ENCODE measurements at places on chromosomes 4 and X.

DNA sequence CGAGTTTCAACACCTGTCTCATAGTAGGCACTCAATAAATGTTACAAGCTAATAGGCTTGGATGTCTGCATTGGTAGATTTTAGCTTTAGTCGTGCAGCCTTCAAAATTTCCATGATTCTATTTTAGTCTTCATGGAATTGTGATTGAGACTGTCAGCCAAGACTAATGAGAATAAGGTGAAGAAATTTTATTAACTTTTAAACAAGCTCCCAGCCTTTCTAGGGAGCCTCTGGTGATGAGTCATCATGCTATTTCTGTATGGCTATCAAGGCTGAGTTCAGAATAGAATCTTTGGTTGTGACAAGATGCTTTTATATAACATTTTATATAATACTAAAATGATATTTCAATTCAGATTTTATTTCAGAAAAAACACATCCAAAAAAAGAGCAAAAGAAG lies 685.8 kb downstream of the GABRG1 start:
- no peak for DNase-seq

DNA sequence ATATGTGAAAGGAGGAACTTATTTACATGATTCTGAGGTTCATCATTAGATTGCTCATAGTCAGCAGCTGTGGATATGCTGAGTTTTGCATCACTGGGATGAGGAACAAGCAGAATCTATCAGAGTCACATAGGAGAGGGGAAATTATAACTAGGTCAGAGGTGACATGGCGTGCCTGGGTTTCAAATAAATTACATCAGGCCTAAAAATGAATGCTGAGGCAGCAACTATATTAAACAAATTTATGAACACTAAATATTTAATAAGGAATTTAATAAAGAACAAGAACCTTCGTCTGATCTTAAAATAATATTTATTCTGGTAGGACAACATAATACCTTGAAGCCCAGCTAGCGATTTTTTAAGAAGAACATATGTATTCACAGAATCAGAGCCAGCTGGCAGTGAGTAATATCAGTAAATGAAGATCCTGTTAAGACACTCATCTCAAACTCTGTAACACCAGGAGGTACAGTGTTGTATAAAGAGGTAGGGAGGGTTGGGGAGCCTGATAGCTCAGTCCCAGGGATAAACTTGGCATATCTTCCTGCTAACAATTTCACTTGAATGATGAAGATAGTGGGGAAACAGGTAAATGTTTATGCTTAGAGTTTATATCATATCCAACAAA lies 60.9 kb upstream of the HS3ST1 start:
- DNase-seq: no peak

DNA sequence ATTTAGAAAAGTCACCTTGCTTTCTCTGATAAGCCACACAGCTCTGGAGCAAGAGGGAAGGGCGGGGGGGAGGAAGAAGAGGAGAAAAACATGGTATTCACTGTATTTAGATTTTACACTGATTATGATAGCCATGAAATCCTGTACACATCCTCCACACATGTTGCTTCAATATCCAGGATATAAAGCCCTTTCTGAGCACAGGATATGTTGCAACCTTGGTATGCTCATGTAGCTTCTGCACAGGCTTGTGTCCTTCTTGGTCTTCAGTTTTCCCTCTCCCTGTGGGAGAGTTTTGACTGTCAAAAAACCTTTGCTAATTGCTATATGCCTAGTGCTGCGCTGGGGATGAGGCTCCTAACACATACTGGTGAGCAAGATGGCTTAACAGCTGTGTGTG lies 61.9 kb upstream of the DAPP1 start:
- DNase-seq: no peak

GRCh38 chr4:53653484-53654053 lies 62.3 kb upstream of the LNX1 start:
- no peak for DNase-seq

- no peak for DNase-seq
Observed at GRCh38 chr4:56127716-56128115, 179.0 kb downstream of the CEP135 start.
